ENCODE measurements at places on chromosomes 12 and 14. TPM values are rescaled to one million over a fixed set of nuclear protein-coding genes. Genes with fewer than 3 reads are reported as not detected.

The MIP gene
- total RNA-seq, result not detected

GRCh38 chr12:45622210-45622937, 107.1 kb upstream of the ARID2 start:
- no peak for DNase-seq
- H3K4me3 ChIP-seq, result no peak overlapping the region
- H3K27ac ChIP-seq, result no peak overlapping the region
- no peaks in the 10 kb centered on the region for H3K4me1 ChIP-seq
- no peaks in the 10 kb centered on the region for H3K27me3 ChIP-seq

The CEBPE gene
- not detected for total RNA-seq

The CLEC2B gene
- total RNA-seq, result 3.9 TPM

DNA sequence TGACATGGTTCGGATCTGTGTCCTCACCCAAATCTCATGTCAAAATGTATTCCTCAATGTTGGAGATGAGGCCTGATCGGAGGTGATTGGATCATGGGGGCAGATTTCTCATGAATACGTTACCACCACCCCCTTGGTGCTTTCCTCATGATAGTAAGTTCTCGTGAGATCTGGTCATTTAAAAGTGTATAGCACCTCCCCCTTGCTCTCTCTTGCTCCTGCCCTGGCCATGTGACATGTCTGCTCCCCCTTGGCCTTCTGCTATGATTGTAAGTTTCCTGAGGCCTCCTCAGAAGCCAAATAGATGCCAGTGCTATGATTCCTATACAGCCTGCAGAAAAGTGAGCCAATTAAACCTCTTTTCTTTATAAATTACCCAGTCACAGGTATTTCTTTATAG, 7.1 kb downstream of the OR6C68 start:
- H3K4me3 ChIP-seq, result no peak overlapping the region
- no peaks in the 10 kb centered on the region for H3K27me3 ChIP-seq
- DNase-seq, result no peak
- no peaks in the 10 kb centered on the region for H3K36me3 ChIP-seq
- H3K27ac ChIP-seq, result no peak overlapping the region

The PLEKHH1 gene
- total RNA-seq, result 5.3 TPM

The CRIP1 gene
- 42.9 TPM for total RNA-seq

The ZNF705A gene
- not detected for total RNA-seq

The TROAP gene
- 0.48 TPM for total RNA-seq

- DNase-seq, result no peak
- no peaks in the 10 kb centered on the region for H3K36me3 ChIP-seq
- no peak overlapping the region for H3K27ac ChIP-seq
- H3K4me1 ChIP-seq, result no peaks in the 10 kb centered on the region
- H3K27me3 ChIP-seq, result no peaks in the 10 kb centered on the region
Measured at GRCh38 chr12:120749256-120749655, 23.6 kb downstream of the ACADS start.

GRCh38 chr12:56927281-56927680, 6.9 kb downstream of the SDR9C7 start:
- H3K36me3 ChIP-seq, result no peaks in the 10 kb centered on the region
- H3K27ac ChIP-seq, result no peak overlapping the region
- no peaks in the 10 kb centered on the region for H3K4me1 ChIP-seq

DNA sequence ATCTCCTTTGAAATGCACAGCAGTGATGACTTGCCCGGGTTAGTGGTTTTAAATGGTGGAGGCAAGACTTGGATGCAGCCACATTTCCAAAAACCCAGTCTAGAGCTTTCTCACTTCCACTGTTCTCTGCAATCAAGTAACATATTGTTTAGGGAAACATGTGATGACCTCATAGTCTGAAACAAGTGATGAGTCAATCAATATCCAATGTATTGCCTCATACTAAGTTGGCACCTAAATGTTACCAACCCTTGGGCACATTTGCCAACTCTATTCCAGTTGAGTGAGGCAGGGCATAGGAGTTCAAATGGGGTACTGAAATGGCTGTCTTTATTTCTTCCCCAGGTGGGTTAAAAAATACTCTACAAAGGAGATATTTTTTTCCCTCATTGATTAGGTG, 1105.4 kb downstream of the VRK1 start:
- no peak overlapping the region for H3K27ac ChIP-seq
- H3K4me1 ChIP-seq, result no peaks in the 10 kb centered on the region
- DNase-seq, result no peak

DNA sequence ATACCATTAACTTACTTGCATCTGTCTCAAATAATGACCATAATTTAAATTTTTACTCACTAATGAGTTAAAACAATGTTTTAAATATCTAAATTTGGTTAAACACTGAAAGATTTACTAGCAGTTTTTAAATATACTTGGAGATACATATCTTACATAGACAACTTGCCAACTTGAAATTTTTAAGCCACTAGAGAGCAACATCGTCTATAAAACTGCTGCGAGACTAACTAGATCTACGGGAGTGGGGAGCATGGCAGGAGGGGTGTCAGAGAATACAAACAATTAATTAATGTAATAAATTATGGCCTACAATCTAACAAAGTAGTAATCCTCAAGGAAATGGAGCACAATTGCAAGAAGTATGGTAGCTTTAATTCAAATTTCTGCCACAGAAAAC, 120.4 kb downstream of the LRRIQ1 start:
- H3K4me3 ChIP-seq, result no peak overlapping the region
- H3K27me3 ChIP-seq, result no peaks in the 10 kb centered on the region
- DNase-seq, result no peak
- H3K36me3 ChIP-seq, result no peaks in the 10 kb centered on the region
- no peaks in the 10 kb centered on the region for H3K4me1 ChIP-seq

The ARG2 gene
- total RNA-seq, result 0.59 TPM

GRCh38 chr12:21801522-21802288, 27.2 kb upstream of the KCNJ8 start:
- no peaks in the 10 kb centered on the region for H3K27me3 ChIP-seq
- H3K27ac ChIP-seq, result no peak overlapping the region
- no peaks in the 10 kb centered on the region for H3K36me3 ChIP-seq
- H3K4me3 ChIP-seq, result no peak overlapping the region
- no peak for DNase-seq

- H3K36me3 ChIP-seq, result no peaks in the 10 kb centered on the region
- no peak overlapping the region for H3K27ac ChIP-seq
- H3K4me3 ChIP-seq, result no peak overlapping the region
- no peak for DNase-seq
Measured at GRCh38 chr14:67257906-67258305, 16.7 kb downstream of the PALS1 start.

The CLEC14A gene
- total RNA-seq, result 63.0 TPM

DNA sequence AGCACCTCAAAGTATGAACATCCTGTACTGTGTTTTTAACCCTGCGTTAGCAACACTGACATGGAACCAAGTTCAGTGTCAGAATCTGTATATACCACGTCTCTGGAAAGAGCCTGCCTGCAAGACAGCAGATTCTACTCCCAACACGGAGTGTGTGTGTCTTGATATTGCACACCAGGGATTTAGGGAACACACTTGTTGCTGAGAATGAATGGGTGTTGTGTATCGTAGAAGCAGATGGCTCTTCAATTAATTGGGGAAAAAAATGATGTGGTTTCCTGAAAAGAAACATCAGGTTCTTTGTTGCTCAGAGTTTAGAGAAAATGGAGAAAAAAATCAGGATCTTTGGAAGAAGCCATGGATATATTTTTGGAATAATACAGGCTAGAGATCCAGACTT, 170.8 kb downstream of the EGLN3 start:
- H3K4me3 ChIP-seq, result no peak overlapping the region
- DNase-seq, result no peak
- H3K27me3 ChIP-seq, result no peaks in the 10 kb centered on the region
- H3K27ac ChIP-seq, result no peak overlapping the region
- H3K36me3 ChIP-seq, result no peaks in the 10 kb centered on the region

The SLC7A7 gene
- 28.5 TPM for total RNA-seq

DNA sequence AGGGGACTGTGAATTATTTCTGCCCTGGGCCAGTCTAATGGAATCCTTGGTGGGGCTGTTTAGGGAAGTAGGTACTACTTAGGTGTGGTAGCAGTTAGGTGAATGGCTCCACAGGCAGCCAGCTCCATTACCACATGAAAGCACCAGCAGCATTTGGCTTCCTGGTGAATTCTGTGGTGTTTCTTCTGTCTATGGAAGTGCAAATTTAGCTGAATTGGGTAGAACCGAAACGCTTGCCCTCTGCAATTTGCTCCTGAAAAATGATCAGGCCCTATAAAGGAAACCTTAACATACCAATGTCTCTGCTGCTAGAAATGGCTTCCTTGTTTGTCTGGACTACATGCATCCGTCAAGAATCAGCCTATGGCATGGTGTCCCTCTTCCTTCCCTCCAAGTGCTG, 16.4 kb downstream of the FLRT2 start:
- no peak for DNase-seq
- H3K36me3 ChIP-seq, result no peaks in the 10 kb centered on the region
- no peak overlapping the region for H3K4me3 ChIP-seq

DNA sequence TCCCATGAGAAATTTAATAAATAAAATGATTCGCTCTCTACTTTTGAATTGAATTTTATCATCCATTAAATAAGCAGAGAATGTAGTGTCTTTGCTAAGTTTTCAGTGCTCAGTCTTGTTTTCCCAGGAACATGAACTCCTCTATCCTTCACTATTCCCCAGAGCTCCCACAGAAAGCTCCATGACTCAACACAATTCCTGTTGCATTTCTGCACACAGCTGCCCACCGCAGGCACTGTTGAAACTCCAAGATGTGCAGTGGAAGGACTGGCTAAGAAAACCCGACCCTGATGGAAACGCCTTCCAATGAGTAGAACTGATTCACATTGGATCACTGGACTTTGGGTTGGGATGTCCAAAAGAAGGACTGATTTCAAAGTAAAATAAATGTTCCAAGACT, 202.4 kb upstream of the AMIGO2 start:
- no peaks in the 10 kb centered on the region for H3K36me3 ChIP-seq
- DNase-seq, result no peak
- H3K4me1 ChIP-seq, result peaks cover 6% of the 10 kb centered on the region
- no peaks in the 10 kb centered on the region for H3K27me3 ChIP-seq
- no peak overlapping the region for H3K4me3 ChIP-seq

The OTOGL gene
- total RNA-seq, result 7.6 TPM

GRCh38 chr12:78038986-78039385, 208.3 kb downstream of the NAV3 start:
- no peaks in the 10 kb centered on the region for H3K36me3 ChIP-seq
- H3K27me3 ChIP-seq, result no peaks in the 10 kb centered on the region
- H3K4me3 ChIP-seq, result no peak overlapping the region
- no peaks in the 10 kb centered on the region for H3K4me1 ChIP-seq
- no peak overlapping the region for H3K27ac ChIP-seq
- DNase-seq, result no peak

DNA sequence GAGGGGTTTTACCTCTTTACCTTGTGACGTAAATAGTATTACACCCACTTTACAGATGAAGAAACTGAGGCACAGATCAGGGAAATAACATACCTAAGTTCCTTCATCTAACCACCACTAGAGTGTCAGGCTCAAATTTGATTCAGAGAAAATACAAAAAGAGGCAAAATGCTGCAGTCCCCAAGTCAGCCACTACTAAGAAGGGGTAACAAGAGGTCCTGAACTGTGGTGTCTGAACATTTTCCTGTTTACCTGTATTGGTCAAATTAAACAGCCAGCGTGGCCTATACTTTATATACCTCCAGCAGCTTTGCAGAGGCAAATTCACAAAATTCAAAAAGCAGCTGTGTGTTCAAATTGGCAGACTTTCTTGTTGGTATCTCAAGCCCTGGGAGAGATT, 92.0 kb downstream of the TBX5 start:
- DNase-seq, result no peak
- no peak overlapping the region for H3K27ac ChIP-seq
- H3K4me3 ChIP-seq, result no peak overlapping the region
- H3K4me1 ChIP-seq, result no peaks in the 10 kb centered on the region

GRCh38 chr14:59803052-59803540, 67.5 kb downstream of the RTN1 start:
- no peaks in the 10 kb centered on the region for H3K4me1 ChIP-seq
- H3K4me3 ChIP-seq, result no peak overlapping the region
- no peak overlapping the region for H3K27ac ChIP-seq
- no peak for DNase-seq
- no peaks in the 10 kb centered on the region for H3K27me3 ChIP-seq
- H3K36me3 ChIP-seq, result no peaks in the 10 kb centered on the region

The FGD4 gene
- total RNA-seq, result 16.2 TPM

DNA sequence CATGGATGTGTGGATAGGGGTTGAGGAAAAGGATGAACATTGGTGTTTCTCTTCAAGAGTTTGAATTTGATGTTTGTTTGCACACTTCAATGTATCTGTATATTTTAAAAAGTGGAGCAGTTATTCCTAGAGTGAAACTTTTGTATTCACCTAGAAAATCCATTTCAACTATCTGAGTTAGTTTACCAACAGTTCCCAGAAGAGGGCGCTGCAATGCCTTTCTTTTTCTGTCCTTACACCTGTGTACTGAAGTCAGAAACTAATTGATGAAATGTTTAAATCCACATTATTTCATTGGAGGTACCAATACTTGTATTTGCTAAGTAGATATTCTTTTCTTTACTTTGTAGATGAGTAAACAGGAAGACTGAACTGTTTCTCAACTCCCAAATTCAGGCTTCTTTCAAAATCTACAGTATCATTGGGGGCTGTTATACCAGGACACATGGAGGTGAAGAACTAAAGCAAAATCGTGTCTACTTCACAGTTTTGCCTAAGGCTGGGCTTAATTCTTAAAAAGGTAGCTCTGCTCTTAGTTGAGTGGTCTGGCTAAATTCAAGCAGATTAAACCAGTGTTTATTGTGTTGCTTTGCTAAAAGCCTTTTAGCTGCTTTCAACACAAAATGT, 26.6 kb upstream of the KLRB1 start:
- no peak overlapping the region for H3K4me3 ChIP-seq
- H3K27ac ChIP-seq, result no peak overlapping the region
- H3K4me1 ChIP-seq, result no peaks in the 10 kb centered on the region
- DNase-seq, result no peak
- H3K27me3 ChIP-seq, result no peaks in the 10 kb centered on the region

The ADGRD1 gene
- total RNA-seq, result 120 TPM

- H3K27ac ChIP-seq, result no peak overlapping the region
- no peak for DNase-seq
- H3K36me3 ChIP-seq, result peaks cover 27% of the 10 kb centered on the region
- no peaks in the 10 kb centered on the region for H3K27me3 ChIP-seq
- H3K4me3 ChIP-seq, result no peak overlapping the region
- no peaks in the 10 kb centered on the region for H3K4me1 ChIP-seq
Measured at GRCh38 chr12:15963271-15963670, 52.1 kb downstream of the DERA start.

The COCH gene
- total RNA-seq, result 0.47 TPM

GRCh38 chr14:49768301-49769121, 558 bp downstream of the KLHDC2 start:
- no peaks in the 10 kb centered on the region for H3K27me3 ChIP-seq
- H3K27ac ChIP-seq, result peak overlapping the region; percentile 99
- peak overlapping the region; percentile 94 for H3K4me3 ChIP-seq
- peaks cover 5% of the 10 kb centered on the region for H3K36me3 ChIP-seq

The KLRB1 gene
- total RNA-seq, result not detected
